ENCODE measurements at places on chromosomes 13 and 19. TPM values are rescaled to one million over a fixed set of nuclear protein-coding genes. Genes with fewer than 3 reads are reported as not detected.

DNA sequence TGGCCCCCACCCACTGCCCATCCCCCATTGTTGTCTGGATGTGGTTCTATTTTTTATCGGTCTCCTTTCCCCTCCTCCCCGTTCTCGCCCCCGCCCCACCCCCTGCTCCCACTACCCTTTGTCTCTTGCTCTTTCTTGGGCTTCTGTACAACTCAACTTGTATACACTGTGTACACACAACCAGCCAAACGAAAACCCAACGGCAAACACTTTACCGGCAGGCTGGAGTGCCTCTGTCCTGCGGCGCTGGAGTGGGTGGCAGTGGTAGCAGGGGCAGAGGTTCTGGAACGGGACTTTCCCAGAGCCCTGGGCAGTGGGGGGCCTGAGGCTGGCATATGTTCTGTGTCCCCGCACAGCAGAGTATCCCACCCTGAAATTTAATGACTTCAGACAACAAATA, 13.7 kb downstream of the RRAS start:
- DNase-seq, result no peak

DNA sequence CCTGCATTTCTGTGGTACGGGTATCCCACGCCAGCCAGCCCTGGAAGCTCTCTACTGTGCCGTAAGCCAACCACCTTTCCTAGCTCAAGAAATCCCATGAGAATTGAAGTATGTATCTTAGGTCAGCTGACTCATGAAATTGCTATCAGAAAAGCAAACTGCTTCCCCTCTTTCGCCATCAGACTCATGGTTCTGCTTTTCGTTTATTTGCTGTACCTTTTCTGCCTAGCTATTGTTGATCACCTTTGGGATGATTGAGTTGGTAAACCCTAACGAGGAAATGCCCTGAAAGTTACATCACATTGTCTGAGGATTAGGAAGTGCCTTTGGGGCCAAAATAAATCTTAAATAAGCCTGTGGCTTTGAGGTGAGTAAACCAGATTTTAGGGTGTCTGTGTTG, at the start of gene ADGRE3:
Gene ADGRE3 (minus strand): TSS at position 81 of the 400 bp plus-strand sequence. CDS start 74 bp downstream, at position 7.
- DNase-seq, result no peak

- DNase-seq, result no peak
Measured at GRCh38 chr19:10335352-10335985, 2.1 kb upstream of the RAVER1 start.

GRCh38 chr13:67421475-67421874, 191.3 kb upstream of the PCDH9 start:
- DNase-seq, result no peak

DNA sequence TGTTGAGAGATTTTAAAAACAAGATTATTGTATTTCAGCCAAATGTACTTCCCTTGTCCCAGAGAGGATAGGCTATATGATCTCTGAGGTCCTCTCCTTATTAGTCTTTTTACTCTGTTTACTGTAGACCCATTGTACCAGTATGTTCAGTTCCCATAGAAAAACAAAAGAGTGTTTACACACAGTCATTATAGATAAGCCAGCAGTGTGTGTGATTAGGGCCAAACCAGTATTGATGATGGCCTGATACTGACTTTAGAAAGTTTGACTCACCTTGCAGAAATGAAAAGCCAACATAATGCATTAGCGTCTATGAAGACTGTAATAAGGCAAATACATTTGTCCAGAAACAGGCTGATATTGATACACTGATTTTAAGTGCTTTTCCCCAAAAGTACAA, 6.2 kb downstream of the MTUS2 start:
- no peak for DNase-seq

DNA sequence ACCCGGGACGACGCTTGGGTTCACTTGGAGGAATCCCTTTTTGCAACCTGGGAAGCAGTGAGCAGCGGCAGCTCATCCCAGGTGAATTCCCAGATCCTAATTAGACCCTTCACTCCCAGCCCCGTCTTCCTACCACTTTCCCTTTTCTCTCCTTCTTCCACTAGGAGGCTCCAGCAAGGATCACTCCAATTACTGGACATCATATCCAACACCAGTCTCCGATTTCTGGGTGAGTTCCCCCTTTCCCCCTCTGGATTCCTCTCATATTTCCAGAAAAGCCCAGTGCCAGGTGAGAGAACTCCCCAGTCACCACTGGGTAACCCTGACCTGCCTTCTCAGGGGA, 17.1 kb upstream of the ZSCAN4 start:
- DNase-seq, result no peak

DNA sequence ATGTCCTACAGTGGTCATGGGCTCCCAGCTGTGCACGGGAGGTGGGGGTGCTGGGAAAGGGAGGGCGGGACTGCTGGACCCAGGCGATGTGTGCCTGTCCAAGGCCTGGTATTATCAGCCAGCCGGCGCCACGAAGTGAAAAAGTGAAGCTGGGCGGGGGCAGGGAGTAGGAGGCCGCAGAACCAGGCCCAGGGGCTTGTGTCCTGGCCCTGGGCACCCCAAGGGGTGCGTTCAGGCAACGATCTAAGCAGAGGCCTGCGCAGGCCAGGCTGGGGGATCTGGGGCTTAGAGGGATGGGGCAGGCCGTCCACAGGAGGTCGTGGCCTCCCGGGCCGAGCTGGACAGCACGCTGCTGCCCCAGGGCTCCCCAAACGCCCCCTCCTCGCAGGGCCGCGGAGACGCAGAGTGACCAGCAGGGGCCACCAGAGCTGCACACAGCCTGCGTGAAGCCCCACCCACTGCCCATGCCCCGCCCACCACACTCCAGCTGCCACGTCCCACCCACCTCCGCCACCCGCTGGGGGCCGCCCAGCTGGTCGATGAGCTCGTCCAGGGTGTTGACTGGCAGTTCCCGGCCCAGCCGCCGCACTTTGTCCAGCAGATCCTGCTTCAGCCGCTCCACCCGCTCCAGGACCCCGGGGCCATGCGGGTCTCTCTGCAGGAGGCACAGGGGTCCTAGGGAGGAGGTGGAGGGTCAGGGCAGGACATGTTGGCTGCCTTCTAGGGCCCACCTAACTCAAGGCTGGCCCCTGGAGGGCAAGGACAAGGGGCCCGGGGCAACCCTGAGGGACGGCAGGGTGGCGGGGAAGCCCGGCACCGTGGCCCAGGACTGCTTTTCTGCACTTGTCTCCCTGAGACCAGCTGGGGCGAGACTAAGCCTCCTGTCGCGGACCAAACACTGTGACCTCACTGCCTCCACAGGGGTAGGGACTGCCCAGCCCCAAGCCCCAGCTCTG, 9.5 kb downstream of the GPX4 start:
- DNase-seq, result peak; percentile 95

KIR2DL1 gene
- not detected for total RNA-seq

LGALS14 gene
- not detected for total RNA-seq
